ENCODE measurements at places on chromosomes 11 and 22.

- no peak for DNase-seq
These were observed 2.1 kb upstream of the EIF3M start for GRCh38 chr11:32581556-32581955.

- no peak for DNase-seq
These were observed 550.5 kb downstream of the MIAT start for GRCh38 chr22:27207907-27208306.

DNA sequence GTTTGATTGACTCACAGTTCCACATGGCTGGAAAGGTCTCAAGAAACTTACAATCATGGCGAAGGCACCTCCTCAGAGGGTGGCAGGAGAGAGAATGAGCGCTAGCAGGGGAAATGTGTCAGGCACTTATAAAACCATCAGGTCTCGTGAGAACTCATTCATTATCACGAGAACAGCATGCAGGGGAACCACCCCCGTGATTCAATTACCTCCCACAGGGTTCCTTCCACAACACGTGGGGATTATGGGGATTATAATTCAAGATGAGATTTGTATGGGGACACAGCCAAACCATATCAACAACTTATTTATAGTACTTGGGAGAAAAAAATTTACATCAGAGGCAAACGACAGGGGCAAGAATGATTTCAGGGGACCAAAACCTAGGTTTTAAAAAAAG lies 3.0 kb downstream of the ME3 start:
- no peak for DNase-seq

DNA sequence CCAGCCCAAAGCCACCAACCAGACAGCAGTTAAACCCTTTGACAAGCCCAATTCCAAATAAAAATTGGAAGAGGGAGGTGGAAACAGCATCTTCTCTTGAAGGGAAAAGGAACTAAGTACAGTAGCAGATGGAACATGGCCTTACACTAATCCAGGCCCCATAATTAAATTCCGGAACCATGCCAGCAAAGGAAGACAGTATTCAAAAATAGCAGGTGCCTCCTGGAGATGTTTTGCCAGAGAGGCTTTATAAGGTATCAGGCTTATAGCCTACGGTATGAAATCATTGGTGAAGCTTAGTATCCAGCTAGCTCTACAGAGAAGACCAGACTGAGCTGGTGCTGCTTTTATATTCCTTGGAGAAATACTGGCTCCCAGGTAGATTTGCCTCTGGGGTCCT lies 344.1 kb upstream of the API5 start:
- no peak for DNase-seq

DNA sequence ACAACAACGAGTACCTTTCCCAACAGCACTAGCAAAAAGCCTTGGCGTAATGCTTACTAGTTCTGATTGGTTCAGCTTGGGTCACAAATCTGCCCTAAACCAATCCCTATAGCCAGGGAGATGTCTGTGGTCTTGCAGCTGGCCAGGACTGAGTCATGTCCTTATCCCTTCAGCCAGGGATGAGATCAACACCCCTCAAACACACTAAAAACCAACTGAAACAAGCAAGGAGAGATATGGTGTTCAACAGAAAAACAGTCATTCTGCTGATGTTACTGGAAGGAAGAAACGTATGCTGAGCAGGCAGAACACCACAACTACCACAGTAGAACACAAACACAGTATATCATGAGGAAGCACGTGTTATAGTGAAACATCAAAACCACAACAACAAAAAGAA lies 375.6 kb downstream of the LARGE1 start:
- no peak for DNase-seq

DNA sequence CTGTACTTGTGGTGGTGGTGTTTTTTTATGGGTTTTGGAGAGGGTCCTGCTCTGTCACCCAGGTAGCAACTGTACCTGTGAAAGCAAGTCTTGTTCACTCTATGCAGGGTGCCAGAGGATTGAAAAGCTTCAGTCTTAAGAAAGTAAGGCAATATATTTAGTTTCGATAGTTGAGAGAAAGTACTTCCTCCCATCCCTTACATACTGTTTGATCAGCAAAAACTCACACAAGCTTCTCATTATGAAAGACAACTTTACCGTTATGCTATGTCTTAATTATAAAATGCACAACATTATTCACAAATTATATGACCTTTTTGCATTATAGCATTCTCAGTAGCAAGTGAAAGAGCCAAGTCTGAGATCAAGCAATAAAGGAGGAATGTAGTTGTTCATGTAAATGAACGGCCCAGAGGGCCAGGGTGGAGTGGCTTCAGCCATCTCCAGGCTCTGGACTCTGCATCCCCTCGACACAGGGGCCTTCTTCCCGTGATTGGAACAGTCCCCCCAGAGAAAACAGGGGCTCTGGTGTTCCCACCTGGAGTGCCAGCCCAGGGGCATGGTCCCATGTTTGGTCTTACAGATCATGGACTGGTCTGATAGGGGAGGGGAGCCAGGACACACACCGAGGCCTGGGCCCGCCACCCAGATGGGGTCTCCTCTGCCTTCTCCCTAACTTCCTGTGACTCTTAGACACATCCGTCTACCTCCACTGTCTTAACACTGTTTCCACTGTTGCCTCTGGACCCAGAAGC lies 38.7 kb upstream of the CTTN start:
- DNase-seq, result no peak

DNA sequence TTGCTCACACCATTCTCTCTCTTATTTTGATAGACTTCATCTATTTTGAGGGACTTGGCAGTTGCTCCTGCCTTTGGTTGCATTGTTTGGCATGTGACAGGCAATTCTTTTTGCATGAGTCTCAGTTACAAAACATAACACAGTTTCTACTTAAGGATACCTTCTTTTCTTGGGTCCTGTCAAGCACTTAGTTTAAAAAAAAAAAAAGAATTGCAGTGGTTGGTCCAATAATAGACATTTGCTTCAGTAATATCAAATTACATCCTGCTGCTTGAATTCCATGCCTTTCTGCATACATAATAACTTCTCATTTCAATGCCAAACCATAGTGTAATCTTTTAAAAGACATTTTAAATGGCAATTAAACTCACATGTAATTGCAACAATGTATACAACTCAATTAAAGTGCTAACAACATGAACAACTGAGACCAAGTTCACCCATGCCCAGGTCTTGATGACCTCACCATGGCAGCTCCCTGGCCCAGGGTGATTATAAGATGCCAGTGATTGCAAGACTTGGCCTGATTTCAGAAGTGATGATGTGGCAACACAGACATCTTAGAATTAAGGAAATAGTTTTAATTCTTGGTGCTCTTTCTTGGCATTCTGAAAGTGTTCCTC lies 32.2 kb upstream of the PLET1 start:
- DNase-seq, result no peak

- DNase-seq, result no peak
These were observed 1.9 kb upstream of the EMID1 start for GRCh38 chr22:29203488-29204454.

GRCh38 chr11:66284526-66285078 lies 4.3 kb downstream of the YIF1A start:
- DNase-seq, result no peak

DNA sequence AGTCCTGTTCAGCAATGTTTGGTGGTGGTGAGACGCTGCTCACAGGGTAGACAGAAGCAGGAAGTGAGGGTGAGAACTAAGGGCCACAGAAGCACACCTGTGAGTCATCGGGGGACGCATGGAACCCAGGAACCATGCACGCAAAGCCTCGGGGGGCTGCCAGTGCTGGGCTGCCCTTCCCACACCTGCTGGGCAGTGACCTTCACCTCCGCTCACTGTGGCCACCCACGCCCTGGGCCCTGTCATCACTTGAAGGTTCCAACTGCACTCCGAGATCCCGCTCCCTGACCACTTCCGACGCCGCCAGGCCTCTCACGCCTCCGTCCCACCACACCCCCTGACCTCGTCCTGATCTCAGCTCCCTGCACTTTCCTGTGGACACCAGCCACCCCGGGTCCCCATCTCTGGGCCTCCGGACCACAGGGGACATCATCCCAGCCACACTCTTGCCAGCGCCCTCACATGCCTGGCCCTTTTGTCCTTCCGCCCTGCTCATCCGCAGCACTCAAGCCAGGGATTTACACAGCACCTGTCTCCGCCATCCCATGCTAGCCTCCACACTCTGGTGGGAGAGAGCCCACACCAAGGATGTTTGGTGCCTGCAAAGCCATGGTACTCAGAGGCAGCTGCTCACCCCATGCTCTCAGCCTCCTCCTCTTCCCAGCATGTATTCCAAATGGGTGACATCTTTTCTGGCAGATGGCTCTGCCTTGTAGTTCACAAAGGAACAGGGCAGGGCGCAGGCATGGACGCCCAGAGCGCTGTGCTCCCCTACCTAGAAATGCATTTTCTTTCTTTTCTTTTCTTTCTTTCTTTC lies 23.1 kb upstream of the ATXN10 start:
- no peak for DNase-seq

DNA sequence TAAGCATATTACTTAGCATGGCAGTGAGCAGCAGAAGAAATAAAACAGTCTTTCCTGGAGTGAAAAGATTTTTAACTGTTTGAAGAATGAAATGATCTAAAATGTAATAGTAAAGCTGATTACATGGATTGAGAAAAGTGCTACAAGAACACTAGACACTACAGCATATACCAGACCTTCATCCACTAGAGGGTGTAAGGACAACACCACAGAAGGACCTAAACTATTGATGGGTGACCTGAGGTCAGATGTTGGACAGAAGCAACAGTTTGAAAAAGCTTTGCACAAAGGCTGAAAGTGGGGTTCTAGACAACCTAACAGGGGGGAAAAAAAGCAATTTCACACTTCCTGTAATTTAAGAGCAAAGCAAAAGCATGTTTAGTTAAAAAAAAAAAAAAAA lies 97.7 kb downstream of the RBFOX2 start:
- peak; percentile 46 for DNase-seq

DNA sequence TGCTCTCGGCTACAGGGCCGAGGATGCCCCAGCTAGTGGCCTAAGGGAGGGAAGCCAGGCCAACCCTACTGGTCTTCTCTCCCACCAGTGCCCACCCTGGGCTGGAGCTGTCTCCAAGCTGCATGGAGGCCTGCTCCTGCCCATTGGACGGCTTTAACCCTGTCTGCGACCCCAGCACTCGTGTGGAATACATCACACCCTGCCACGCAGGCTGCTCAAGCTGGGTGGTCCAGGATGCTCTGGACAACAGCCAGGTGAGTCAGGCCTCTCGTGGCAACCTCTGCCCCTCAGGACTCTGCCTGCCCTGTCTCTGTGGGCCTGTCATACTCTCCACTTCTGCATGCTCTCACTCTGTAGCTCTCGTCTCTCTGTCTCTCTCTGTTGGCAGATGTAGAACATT lies 44.1 kb upstream of the TPBGL start:
- DNase-seq, result no peak

DNA sequence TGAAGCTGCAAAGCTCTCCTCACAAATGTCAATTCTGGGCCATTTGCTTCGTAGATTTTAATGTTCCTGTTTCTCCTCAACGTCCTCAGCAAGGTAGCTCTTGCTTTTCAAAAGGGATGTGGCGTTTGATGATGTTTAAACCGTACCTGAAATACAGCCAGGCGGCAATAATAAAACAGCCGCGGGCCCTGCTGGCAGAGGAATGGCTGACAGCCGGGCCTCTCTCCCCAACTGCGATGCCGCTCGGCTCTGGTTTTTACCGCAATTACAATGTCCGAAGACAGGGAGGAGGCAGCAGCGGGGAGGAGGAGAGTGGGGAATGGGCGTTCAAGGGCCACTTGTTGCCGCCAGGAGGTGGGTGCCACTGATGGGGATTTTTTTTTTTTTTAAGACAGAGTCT lies 27.5 kb downstream of the MACROD1 start:
- no peak for DNase-seq

GRCh38 chr11:20621679-20622078 lies 22.3 kb downstream of the SLC6A5 start:
- DNase-seq, result peak; percentile 55

DNA sequence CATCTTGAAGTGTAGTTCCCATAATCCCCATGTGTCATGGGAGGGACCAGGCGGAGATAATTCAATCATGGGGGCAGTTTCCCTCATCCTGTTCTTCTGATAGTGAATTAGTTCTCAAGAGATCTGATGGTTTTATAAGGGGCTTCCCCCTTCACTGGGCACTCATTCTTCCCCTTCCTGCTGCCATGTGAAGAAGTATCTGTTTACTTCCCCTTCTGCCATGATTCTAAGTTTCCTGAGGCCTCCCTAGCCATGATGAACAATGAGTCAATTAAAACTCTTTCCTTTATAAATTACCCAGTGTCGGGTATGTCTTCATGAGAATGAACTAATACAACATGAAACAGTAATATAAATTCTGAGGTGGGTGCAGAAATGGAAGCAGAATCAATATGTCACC lies 12.1 kb upstream of the SPTBN2 start:
- DNase-seq, result no peak

DNA sequence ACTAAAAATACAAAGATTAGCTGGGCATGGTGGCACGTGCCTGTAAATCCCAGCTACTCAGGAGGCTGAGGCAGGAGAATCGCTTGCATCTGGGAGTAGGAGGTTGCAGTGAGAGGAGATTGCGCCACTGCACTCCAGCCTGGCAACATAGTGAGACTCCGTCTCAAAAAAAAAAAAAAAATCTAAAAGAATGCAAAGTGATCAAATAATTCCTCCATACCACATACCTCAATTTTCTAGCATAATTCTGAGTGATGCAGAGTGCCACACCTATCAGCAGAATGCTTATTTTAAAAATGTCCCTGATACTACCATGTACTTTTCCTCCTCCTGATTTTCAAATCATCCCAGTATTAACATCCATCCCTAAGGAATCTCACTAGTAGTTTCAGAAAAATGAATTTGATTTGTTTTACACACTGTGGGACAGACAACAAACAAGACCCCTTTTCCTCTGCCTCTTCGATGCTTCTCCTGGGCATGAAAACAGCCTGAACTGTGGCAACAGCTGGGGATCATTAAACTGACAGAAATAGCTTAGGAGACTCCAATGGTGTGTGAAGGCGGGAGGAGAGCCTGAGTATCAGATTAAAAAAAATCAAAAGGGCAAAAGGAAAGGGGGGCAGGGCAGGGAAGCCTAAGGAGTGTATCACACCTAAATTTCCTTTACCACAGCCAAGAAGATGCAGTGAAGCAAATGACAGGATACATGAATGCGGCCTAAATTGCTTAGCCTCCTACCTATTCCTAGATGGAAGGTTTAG lies 114.7 kb downstream of the SGSM3 start:
- DNase-seq, result no peak

- DNase-seq, result no peak
These were observed 78.5 kb downstream of the RPS6KA4 start for GRCh38 chr11:64437426-64437825.

GRCh38 chr11:69992026-69992425 lies 86.1 kb upstream of the ANO1 start:
- no peak for DNase-seq

DNA sequence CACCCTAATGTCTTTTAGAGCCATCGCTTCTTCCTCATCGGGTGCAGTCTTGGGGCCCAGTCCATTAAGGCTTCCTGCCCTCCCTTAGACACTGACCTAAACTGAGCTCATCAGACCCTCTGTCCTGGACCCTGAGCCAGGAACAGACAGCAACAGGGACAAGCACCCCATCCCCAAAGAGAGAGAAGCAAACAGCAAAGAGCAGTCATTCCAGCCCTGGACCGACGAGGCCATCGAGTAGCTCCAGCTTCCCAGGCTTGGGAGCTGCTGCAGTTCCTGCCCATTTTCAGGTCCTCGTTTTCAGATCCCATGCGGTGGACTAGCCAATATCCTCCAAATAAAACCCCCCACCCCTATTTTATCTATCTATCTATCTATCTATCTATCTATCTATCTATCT lies 25.8 kb upstream of the CACNG2 start:
- no peak for DNase-seq
